ENCODE measurements at places on chromosomes 6 and 20.

- no peak for DNase-seq
Observed at GRCh38 chr6:160063771-160064413, 57.7 kb upstream of the SLC22A1 start.

- DNase-seq: no peak
Observed at GRCh38 chr6:19041906-19042305, 654.8 kb downstream of the RNF144B start.

DNA sequence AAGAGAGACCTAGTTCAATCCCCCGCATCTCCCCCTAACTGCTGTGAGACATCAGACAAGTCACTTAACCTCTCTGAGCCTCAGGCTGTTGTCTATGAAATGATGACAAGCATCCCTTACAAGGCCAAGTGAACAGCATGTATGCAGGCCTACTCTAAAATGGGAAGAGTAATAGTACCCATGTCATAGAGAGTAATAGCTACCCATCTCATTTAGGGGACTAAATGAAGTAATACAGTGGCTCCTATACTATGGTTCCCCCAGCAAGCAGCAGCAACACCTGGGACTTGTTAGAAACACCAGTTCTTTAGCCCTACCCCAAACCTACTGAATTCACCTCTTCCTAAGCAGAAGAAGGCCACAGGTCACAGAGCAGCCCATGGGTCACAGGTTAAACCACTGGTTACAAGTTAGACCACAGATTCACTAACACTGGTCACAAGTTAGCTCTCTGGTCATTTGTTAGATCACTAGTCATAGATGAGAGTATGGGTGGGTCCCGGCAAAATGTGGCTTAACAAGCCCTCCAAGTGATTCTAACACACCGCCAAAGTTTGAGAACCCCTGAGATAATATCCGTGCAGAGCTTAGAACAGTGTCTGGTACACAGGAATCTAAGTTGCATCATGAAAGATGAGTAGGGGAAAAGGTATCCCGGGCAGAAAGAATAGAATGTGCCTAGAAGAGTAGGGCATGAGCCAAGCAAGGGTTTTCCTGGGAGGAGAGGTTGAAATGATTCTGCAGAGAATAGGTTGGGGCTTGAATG lies 1.4 kb downstream of the DEFB124 start:
- DNase-seq: no peak

DNA sequence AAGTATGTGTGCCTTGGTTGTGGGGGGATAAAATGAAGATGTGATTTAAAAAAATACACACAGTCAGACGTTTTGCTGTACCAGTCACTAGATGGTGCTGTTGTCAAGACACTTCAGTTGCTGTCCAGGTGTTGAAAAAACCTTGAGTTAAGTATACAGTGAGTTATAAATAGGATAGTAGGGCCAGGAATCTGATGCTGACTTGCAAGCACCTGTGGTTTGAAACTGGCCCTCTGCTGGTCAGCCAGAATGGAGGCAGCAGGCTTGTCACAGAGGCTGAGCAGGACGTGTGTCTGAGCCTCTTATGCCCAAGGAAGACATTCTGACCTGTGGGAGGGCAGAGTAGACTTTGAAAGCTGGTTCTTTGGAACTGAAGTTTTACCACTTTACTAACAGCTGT lies 27.8 kb downstream of the RNF8 start:
- no peak for DNase-seq

DNA sequence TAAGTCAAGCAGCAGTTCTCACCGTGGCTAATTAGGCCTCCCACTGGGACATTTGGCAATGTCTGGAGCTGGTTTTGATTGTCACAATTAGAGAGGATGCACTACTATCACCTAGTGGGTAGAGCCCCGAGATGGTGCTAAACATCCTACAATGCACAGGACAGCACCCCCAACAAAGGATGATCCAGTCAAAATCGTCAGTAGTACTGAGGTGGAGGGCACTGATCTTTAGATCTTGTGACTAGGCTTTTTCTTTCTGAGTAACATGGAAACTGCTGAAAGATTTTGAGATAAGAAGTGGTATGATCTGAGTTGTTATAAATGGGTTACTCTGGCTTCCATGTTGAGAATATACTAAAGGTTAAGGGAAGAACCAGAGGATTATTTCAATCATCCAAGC lies 12.0 kb downstream of the UBD start:
- DNase-seq: no peak

DNA sequence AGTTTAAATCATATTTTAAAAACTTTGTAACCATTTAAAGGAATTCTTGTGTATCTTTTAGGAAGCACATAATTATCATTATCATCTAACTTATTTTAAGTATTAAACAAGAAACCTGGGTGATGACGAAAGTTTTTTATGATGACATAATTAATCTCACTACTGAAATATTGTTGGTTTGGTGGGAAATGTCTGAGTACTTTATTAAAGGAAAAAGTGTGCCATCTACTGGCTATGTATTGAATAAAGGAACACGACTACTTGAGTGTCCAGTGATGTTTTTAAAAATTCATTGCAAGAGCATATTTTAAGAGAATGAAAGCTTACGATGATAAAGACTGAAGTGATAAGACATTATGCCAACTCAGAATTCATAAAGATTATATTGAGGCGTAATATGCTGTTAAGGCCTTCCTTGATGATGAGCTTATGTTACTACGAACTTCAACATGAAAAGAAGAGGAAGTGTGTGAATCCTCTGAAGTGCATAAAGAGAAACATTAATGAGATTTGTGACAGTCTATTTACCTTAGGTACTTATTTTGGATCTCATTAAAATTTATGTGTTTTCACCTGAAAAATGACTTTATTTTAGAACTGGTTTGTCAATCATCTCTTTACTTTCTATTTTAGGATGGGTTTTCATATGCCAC lies 12.0 kb upstream of the TRMT11 start:
- DNase-seq: no peak

DNA sequence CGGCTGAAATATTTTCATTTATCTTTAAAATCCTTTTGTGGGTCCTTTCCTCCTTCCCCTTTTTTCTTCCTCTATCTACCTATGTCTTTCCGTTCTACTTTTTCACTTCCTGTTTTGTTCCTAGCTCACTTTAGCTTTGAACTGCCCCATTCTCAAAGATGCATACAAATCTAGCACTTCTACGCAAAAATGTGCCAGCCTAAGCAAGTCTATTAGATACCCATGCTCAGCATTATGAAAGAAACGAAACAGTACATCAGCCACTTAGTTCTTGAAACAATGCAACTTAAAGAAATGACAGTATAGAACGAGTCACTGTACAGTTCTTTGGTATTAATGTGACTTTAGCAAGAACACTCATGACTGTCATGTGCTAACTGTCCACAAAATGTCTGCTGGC lies 47.3 kb upstream of the MARCKS start:
- DNase-seq: no peak

DNA sequence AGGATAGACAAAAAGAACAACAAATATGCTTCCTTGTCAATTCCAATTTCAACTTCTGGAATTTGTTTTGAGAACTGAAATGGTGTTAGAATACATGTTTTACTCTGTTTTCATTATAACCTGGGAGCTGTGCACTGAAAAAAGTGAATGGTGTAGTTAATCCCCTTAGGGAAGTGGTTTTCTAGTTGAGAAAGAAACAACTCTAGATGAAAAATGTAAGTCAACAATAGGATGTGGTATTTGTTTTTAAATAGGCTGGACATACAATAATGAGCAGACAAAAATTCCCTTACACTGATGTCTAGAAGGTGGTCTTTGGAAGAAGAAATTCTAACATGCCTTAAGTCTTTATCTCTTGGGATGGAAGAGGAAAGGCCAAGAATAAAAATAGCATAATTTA lies 59.9 kb upstream of the TINAG start:
- no peak for DNase-seq

DNA sequence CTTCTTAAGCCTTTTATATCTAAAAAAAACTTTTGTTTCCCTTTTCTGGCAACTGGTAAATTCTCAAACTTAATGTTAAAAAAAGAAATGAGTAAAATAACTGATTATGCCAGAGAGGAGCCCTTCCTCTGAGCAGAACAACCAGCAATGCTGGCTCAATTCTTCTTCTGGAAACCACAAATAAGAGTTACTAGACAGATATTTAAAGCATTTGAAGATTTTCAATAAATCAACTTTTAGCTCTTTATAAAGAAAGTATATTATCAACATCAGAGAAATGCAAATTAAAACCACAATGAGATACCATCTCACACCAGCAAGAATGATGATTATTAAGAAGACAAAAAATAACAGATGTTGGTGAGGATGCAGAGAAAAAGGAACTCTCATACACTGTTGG lies 61.1 kb upstream of the TCF21 start:
- no peak for DNase-seq

DNA sequence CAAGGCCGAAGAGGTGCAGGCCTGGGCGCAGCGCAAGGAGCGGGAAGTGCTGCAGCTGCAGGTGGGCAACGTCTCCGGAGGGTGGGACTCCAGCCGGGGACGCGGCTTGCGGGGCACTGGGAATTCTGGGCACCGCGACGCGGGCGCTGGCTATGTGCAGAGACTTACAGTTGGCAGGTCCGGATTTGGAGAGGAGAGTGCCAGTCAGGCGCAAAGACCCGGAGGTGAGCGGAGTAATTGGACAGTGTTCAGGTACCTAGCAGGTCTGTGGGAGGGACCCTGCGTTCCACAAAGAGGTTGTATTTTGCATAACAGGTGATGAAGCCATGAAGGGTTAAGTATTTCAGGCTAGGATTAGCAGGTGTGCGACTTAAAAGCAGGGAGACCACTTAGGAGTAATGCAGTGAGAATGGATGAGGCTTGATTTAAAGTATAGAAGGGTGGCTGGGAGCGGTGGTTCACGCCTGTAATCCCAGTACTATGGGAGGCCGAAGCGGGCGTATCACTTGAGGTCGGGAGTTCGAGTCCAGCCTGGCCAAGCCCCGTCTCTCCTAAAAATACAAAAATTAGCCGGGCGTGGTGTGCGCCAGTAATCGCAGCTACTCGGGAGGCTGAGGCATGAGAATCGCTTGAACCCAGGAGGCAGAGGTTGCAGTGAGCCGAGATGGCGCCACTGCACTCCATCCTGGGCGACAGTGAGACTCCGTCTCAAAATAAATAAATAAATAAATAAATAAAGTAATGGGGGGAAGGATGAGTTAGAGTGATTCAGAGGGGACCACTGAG lies 1.0 kb downstream of the MRPS26 start:
- no peak for DNase-seq

- no peak for DNase-seq
Observed at GRCh38 chr20:35598899-35599775, 16.5 kb upstream of the SPAG4 start.

- no peak for DNase-seq
Observed at GRCh38 chr20:42610070-42610469, 579.6 kb downstream of the PTPRT start.

DNA sequence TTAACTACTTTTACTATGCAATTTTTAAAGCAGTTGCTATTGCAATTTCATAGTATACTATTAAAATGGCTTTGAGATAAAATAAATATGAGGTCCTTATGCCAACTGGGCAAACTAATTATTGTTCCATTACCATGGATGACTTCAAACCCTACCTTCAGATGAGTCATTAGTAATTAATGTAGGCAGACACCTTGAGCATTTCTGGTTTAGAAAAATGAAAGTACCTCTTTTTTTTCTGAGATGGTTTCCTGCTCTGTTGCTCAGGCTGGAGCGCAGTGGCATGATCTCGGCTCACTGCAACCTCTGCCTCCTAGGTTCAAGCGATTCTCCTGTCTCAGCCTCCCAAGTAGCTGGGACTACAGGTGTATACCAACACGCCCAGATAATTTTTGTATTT lies 11.9 kb downstream of the ASF1A start:
- no peak for DNase-seq

DNA sequence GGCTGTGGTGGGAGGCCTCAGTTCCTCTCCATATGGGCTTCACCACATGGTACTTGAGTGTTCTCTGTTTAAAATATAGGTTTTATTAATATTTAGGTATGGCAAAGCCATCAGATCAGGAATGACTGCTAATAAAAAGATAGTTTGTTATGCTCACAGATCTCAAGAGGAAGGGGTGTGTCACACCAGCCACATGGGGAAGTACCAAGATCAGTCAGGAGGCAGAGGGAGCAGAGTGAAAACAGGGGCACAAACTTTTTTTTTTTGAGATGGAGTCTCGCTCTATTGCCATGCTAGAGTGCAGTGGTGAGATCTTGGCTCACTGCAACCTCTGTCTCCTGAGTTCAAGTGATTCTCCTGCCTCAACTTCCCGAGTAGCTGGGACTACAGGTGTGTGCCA lies 92.1 kb upstream of the GCM1 start:
- DNase-seq: no peak

DNA sequence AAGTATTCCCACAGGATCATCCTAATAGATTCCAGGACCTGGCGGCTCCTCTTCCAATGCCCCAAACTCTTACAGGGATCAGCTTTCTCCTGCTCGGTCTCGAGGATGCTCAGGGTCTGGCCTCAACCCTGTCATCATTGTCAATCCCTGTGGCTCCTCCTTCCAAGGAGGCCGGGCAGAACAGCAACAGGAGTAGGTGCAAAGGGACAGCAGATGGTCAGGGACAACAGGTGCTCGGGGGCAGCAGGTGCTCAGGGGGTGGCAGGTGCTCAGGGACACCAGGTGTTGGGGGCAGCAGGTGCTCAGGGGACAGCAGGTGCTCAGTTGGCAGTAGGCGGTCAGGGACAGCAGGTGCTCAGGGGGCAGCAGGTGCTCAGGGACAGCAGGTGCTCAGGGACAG lies 84.8 kb downstream of the TTLL2 start:
- no peak for DNase-seq

DNA sequence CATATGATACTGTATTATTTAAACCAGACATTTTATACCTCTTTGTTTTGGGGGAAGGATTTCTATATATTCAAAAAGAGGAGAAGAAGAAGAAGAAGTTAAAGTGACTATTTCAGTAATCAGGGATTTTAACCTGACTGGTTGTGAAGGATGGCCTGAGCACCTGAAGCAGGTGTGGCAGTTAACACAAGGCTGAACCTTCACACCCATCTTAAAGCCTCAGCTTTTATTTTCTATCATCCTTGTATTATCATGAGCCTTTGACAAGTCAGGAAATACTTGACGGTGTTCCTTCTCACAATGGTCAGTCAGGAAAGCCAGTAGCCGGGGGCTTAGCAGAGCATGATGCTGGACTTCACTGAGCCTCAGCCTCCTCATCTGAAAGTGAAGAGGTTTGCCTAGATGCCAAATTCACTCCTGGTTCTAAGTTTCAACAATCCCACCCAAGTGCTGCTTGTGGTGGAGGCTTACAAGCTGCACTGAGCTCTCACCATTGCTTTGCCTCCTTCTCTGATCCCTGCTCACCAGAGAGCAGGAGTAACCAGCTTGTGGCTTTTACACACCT lies 117.2 kb downstream of the JAG1 start:
- no peak for DNase-seq

Measured in activated naive CD4-positive, alpha-beta T cell (primary cell).